ENCODE measurements at places on chromosomes 3 and 15.

GRCh38 chr15:82917249-82917648 lies 35.3 kb downstream of the HOMER2 start:
- DNase-seq, result no peak

DNA sequence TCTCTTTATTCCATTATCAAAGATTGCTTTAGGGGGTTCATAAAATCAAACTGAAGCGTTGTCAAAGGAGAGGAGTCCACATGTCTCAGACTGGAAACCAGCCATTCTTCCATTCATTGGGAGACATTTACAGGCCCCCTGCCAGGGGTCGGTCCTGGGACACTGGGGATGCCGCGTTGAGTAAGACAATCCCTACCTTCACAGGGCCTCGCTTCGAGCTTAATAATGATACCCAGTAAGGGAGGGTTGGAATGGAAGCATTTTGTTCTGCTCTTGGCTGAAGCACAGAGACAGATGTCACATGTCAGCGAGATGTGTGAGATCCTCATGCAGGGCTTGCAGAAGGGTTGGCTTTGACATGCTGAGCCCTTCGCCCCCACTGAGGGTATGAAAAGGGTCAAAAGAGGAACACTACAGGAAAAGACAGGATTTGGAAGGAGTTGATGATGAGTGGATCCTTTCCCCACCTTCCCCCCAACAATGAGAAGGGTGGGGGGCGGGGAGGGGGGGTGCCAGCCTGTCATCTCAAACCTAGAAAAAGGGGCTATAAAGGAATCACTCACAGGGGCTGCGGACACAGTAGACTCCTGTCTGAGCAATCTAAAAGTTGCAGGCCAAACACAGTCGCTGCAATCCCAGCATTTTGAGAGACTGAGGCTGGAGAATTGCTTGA lies 25.6 kb upstream of the ARL8B start:
- no peak for DNase-seq

GRCh38 chr3:181700168-181701087 lies 11.3 kb upstream of the SOX2 start:
- peak; percentile 95 for DNase-seq

DNA sequence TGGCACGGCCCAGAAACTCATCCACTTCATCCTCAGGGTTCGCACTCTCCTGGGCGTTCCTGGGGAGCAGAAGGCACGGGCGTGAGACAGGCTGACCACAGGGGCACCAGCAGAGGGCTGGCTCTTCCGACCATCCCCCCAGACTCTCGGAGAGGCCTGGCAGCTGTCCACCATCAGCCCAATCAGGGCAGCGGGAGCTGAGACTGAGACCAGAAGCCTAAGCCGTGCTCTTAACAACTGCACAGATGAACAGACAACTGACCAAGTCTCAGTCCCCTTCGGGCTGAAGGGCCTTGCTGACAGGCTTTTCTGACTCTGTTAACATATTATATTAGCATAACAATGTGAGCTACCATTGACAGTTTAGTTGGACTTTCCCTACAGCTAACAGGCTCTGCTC lies 118.0 kb downstream of the SEC22A start:
- DNase-seq, result no peak

GRCh38 chr3:37386627-37387230 lies 212.3 kb upstream of the LRRFIP2 start:
- DNase-seq, result no peak

DNA sequence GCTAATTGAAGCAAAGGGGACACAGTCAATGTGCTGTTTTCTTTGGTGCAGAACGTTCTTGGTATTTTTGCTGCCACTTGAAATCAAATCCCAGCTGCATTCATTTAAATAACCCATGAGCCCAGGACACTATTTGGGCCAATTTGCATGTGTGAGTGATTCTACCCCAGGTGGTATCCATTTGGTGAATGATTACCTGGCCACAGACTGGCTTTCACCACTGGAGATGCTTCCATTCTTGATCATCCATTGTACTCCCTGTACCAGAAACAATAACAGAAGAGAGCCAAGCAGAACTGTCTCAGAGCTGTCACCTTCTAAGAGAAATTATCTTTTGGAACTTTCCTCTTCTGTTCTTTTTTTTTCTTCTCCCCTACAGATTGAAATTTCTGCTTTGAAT lies 139.7 kb upstream of the RARB start:
- no peak for DNase-seq

- DNase-seq, result peak; percentile 19
Measured at GRCh38 chr3:106182950-106183511, 314.2 kb upstream of the CBLB start.

- no peak for DNase-seq
Measured at GRCh38 chr3:47283193-47283537, 421 bp downstream of the KLHL18 start.

DNA sequence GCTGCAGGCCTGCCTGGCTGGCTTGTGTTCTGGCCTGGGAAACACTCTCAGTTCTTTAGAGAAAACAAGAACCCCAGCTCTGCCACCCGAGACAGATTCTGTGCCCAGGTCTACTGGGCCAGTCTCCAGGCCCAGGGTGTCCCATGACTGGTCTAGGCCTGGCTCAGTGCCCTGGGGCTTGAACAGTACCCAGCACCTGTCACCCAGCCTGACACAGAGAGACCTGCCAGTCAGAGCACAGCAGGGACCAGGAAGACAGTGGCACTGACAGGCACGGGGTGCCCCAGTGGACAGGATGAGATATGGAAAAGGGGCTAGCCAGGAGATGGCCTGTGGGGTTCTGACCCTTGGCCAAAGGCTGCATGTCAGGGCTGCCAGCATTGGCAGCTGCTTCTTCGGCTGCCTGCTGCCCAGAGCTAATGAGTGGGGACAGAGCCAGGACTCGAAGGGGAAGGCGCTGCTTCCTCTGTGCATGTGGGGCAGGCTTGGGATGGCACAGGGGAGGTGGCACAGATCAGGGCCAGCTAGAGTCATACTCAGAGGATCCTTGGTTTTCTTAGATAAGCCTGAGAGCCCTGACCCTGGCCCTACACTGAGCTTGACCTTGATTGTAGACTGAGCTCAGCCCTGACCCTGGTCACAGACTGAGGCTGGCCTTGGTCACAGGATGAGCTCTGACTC lies 15.1 kb downstream of the CCDC33 start:
- DNase-seq, result peak; percentile 28

- peak; percentile 28 for DNase-seq
Measured at GRCh38 chr3:160125258-160125657, 100.0 kb upstream of the C3orf80 start.

GRCh38 chr3:72997421-72997961 lies 880 bp downstream of the PPP4R2 start:
- DNase-seq, result peak; percentile 66

DNA sequence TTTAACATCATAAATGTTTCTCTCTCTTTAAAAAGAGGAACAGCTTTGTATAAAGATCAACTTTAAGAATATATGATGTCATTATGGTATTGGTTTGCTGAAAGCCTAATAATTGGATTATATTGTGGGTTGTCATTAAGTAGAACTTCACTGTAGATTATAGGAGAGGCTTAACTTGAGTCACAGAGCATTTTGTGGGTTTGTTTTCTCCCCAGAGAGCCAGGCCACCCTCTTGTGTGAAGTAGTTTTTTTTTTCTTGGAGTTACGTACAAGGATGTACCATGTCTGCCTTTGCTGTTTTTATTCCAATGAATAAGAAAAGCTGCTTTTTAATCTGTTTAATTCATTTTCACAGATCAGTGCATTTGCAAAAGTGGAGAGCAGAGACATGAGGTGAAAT lies 354.8 kb upstream of the TBL1XR1 start:
- DNase-seq, result no peak

- DNase-seq, result no peak
Measured at GRCh38 chr3:17979911-17980310, 237.5 kb upstream of the TBC1D5 start.

DNA sequence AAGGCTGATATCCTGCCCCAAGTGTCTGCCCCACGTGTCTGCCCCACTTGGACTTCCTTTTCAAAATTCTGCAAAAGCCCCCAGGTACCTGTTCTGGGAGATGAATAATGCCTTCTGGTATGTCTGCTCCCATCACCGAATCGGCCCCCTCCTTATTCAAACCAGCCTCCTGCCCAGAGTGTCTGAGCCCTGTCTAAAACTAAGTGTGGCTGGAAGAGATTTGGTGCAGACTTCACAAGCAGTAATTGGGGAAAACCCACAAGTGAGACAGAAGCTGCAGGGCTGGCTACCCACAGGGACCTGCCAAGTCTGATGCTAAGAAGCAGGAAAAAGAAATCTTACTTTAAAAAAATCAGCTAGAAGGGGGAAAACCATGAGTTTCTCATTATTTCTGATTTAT lies 85.1 kb downstream of the DUT start:
- peak; percentile 47 for DNase-seq

DNA sequence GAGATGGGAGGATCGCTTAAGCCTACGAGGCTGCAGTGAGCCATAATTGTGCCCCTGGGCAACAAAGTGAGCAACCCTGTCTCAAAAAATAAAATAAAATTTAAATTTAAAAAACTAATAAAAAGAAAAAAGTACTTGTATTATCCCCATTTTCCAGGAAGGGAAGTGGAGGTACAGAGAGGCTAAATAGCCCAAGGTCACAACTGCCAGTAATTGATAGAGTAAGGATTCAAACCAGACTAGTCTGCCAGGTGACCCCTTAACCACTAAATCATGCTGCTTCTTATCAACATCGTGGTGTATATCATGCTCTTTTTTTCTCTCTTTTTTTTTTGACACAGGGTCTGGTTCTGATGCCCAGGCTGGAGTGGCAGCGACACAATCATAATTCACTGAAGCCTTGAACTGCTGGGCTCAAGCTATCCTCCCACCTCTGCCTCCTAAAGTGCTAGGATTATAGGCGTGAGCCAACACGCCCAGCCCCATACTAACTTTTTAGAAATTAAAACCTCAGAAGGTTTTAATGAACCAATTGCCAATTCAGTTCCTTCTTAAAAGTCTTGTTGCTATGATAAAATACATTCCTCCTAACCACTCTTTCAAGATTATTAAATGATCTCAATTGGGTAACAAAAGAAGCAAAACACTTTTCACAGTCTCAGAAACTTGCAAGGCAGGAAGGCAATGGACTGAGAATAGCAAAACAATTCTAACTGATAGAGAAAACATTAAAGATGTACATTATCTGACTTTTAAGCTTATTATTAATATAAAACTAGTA lies 30.5 kb downstream of the HERC1 start:
- peak; percentile 46 for DNase-seq

DNA sequence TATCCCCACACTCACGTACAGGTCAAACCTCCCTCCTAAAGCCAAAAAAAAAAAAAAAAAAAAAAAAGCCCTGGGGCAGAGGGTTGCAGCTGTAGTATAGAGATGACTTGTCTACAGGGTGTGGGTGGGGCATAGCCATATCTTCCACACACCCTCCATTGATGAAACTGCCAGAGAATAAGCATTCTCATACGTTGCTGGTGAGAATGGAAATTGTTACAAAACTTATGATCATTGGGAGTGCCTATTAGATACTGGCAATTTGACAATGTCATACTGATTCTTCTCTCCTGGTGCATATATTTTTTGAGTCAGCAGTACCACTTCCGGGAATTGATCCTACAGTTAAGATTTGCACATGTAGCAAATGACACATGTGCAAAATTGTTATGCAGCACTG lies 11.0 kb upstream of the CTNNB1 start:
- DNase-seq, result no peak

- peak; percentile 14 for DNase-seq
Measured at GRCh38 chr15:34718681-34719665, 35.8 kb downstream of the GJD2 start.

DNA sequence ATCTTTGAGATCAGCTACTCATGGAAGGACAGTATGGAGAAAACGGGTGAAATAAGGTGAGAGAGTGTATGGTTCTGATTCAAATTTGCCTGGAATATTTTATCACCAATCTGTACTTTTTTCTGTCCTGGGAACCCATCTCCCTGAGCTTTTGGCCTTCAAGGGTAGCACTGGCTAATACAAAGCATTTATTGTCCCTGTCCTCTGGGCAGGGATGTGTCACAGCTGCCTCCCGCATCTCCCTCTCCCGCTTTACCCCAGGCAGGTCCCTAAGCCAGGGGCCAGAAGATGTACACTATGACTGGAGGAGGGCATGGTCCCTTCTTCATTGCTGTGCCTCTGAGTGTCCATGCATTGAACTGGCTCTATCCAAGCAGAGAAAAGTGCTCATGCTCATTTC lies 201.7 kb upstream of the CHRNA7 start:
- no peak for DNase-seq

GRCh38 chr3:16490062-16490619 lies 23.4 kb downstream of the RFTN1 start:
- no peak for DNase-seq

DNA sequence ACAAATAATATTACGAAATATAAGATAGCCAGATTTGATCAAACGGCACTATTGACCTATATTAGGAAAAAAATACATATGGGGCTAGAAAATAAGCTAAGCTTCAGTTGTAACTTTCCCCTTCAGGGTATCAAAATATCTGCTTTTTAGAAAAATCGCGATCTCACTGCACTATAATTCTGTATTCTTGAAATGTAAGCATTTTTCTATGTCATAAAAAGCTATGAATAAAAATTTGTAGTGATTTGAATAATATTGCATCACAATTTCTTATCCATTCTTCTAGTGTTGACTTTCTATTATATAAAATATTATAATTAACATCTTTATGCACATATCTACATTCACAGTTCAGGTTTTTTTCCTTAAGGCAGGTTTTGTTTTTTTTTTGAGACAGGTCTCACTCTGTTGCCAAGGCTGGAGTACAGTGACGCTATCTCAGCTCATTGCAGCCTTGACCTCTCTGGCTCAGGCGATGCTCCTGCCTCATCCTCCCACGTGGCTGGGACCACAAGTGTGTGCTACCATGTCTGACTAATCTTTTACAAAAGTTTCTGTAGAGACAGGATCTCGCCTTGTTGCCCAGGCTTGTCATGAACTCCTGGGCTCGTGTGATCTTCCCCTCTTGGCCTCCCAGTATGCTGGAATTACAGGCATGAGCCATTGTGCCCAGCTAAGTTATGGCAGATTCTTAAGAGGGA lies 21.6 kb downstream of the EMC4 start:
- no peak for DNase-seq

DNA sequence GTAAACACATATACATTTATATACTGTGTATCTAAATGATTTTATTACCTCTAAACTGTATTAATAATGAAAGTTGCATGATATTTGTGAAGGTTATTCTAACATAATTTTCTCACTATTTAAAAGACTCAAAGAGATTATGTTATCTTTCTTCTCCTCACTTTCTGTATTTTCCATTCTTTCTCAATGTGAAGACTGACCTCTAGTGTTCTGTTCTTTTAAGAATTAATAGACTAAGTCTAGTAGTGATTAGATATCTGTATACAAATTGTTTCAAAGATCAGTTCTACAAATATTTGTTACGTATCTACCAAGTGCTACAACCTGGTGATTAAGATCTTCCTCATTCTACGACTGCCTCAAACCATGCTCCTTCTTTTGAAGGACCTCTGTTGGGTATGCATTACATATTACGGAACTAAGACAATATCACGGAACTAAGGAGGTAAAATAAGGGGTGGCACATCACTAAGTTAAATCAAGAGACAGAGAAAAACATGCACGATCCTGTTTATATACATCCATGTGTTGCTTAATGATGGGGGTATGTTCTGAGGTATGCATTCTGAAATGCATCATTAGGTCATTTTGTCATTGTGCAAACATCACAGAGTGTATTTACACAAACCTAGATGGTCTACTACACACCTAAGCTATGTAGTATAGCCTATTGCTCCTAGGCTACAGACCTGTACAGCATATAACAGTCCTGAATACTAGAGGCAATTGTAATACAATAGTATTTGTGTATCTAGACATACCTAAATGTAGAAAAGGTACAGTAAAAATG lies 161.5 kb upstream of the KBTBD8 start:
- no peak for DNase-seq

All from astrocyte of the hippocampus (primary cell).